ENCODE measurements at places on chromosomes 3 and 15. TPM values are rescaled to one million over a fixed set of nuclear protein-coding genes. Genes with fewer than 3 reads are reported as not detected.

Gene C15orf62
- not detected for total RNA-seq

Gene HGD
- total RNA-seq = 1.1 TPM

Gene FRMD5
- total RNA-seq = 3.2 TPM

Gene TMC3
- not detected for total RNA-seq

Gene POC1A
- total RNA-seq = 4.7 TPM

Gene LRRC2
- total RNA-seq = not detected

Gene ARHGEF26
- 4.6 TPM for total RNA-seq

Gene LIPH
- total RNA-seq = 2.0 TPM

Gene FANCD2
- 5.3 TPM for total RNA-seq

Gene TMCO5A
- not detected for total RNA-seq

Gene CORO2B
- 10.9 TPM for total RNA-seq

Gene SI
- not detected for total RNA-seq

Gene TRIP4
- total RNA-seq = 17.8 TPM

Gene LDHAL6B
- not detected for total RNA-seq

Gene DNAH1
- 3.2 TPM for total RNA-seq

Gene USP50
- total RNA-seq = not detected

Gene GDPGP1
- 12.4 TPM for total RNA-seq

Gene ACSBG1
- total RNA-seq = under 0.01 TPM

Gene GABRR3
- not detected for total RNA-seq

Gene RBP2
- not detected for total RNA-seq

Gene DPPA2
- not detected for total RNA-seq
